ENCODE measurements at places on chromosomes 1 and 21. TPM values are rescaled to one million over a fixed set of nuclear protein-coding genes. Genes with fewer than 3 reads are reported as not detected.
A peak's percentile ranks its signal among the peaks of the same experiment; 100 is the strongest.

DNA sequence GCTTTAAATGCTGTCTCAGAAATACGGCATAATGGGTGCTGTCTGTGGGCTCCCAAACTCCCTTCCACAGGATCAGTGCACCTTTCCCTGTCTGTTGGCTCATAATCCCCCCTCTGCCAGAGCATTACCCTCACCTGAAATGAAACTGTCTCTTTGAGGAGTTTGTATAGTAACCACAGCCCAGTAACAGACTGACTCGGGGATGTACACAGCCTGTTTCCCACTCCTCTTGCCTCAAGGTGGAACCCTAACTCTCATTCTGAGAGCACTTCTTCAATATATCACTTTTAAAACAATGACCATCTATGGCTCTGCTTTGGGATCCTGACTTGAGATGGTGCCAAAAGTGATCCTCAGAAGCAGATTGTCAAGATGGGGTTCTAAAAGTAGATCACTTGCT, 332.5 kb downstream of the AMY1C start:
- DNase-seq: no peak

GRCh38 chr1:27436204-27437159, 44.1 kb downstream of the GPR3 start:
- peak; percentile 60 for DNase-seq

DNA sequence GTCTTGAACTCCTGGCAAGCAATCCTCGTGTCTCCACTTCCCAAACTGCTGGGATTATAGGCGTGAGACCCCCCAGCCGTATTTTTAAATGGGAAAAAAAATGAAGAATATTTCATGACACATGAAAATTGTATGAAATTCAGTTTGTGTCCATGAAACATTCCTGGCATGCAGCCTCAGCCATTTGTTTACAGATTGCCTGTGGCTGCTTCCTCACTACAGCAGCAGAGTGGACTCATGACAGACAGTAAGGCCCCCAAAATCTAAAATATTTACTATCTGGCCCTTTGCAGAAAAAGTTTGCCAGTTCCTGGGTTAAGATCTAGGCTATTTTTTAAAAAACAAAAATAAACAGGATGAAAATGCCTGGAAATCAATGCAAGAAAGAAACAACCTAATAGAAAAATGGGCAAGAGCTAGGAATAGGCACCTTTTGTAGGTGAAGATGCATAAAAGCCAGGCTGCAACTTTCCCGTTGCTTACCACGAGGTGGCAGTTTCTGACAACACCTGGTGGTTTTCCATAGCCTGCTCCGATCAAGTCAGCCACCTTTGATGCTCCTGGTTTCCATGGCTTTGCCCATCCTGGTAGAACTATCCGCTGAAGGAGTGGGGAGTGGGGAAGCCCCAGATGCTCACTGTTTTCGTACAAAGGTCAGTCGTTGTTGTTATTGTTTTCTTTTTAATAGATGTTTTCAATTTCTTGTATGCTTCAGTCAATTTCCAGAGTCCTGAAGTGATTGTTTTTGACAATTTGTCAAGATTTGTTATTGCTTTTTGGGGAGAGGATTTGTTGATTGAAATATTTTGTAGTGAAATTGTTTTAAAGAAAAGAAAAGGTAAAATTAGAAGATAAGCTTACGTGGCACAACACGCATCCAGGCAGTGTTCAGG, 24.3 kb downstream of the UBE2Q1 start:
- DNase-seq: peak; percentile 22

GRCh38 chr1:104440011-104440410, 690.3 kb downstream of the AMY1C start:
- no peak for DNase-seq

DNA sequence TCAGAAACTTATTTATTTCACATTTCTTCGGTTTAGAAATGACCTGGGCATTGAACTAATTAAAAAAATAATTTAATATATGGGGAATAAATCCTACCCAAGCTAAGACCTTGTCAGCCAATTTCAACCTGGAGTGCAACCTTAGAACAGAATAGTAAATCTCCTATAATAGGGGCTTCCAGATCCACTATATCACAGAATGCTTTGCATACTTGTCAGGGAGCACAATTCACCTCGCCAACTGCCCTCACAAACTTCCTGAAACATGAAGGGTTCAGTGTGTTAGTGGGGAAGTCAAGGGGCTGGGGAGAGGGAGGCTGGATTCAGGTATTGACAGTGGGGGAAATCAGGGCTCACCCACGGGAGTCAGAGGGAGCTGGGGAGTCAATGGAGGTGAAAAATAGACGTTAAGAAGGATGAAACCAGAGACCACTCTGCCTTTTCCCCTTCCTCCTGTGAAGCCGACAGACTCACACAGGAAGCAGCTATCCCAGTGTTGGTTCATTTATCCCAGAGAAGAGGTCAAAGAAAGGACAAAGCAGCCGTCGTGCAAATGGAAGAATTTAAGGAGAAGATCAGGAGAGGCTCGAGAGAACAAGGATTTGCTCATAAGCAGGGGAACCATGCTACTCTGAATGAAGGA, 453.3 kb downstream of the NUF2 start:
- no peak for DNase-seq

The SIK1 gene
- 0.83 TPM for total RNA-seq

The NPHS2 gene
- total RNA-seq: not detected

The FCRL1 gene
- total RNA-seq: not detected

Data from IMR-90 (cell line).